Stimulated activated naive CD8-positive, alpha-beta T cell treated with anti-CD3 and anti-CD28 coated beads, Interleukin-15, amount 100 ng/mL, for 72 hours (primary cell): ENCODE measurements at places on chromosomes 1 and 21.

- no peak for DNase-seq
Observed at GRCh38 chr1:81330521-81330920, 470.2 kb upstream of the ADGRL2 start.

DNA sequence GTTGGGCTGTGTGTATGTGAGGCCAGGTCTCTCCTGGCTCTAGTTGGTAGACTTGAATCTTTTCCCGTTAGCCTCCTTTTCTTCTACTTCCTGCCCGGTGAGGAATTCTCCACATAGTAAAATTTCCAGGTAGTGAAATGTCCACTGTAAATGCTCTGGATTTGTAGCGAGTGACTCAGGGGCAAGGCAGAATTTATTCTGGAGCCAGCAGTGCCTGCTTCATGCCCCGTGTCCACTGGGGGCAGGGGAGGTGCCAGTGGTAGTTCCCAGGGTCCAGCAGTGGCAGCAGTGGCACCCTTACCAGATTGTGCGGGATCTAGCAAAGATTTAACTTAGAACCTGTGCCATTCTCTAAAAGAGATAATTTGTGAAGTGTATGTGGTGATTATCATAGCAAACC, 74.5 kb upstream of the USP24 start:
- DNase-seq = no peak

GRCh38 chr1:81329041-81329440, 471.7 kb upstream of the ADGRL2 start:
- no peak for DNase-seq

DNA sequence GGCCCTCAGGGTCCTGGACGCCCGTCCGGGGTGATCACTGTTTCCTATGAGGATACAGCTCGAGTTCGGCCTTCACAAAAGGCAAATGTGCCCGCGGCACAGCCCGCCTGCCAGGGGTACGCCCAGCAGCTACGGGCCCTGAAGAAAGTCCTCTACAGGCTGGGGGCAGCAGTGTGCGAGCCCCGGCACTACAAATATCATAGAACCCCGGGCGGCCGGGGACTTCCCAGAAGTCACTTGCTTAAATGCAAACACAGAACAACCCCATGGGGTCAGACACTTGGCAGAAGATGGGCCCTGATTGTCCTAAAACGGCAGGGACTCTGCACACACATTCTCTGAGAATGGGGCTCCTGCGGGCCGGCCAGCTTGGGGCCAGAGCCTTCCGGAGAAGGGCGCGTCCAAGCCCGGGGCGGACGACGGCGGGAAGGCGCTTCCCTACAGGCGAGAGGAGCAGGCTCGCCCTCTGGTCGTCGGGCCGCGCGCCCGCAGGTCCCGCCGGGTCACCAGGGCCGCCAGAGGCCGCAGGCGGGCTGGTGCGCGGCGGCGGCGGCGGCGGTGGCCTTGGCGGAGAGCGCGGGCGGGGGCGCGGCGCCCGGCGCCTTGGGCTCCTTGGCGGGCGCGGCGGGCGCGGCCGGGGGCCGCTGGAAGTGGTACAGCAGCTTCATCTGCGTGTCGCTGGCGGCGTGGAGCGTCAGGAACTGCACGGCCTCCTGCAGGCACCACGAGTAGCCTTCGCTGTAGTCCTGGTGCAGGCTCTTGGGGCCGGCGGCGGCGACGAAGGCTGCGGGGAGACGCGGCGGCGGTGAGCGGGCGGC, 888 bp downstream of the HES5 start:
- DNase-seq = peak; percentile 52

DNA sequence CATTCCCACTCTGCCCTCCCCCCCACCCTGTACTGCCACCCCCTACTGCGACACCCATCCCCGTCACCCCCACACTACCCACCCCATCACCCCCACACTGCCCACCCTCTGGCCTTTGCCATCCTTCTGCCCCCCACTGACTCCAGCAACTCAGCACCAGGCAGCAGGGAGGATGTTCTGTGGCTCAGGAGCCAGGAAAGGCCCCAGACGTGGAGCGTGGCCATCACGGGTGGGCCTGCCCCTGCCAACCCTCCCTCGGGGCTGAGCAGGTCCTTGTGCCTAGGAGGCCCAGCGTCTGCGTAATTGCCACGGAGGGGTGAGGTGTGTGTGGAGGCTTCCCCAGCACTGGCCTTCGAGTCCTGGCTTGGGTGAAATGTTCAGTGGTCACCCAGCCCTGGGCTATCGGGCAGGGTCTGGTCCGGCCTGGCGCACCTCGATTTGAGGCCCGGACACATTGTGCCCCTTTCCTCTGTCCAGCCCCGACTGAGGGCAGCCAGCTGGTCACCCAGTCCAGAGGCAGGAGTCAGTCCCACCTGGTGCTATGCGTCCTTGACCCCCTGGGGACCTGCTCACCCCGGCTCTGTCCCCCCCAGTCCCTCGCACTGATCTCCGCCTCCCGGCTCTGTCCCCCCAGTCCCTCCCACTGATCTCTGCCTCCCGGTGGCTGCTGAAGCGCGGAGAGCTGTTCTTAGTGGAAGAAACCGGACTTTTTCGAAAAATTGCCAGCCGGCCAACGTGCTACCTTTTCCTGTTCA, 23.0 kb downstream of the ARHGEF16 start:
- DNase-seq = no peak

DNA sequence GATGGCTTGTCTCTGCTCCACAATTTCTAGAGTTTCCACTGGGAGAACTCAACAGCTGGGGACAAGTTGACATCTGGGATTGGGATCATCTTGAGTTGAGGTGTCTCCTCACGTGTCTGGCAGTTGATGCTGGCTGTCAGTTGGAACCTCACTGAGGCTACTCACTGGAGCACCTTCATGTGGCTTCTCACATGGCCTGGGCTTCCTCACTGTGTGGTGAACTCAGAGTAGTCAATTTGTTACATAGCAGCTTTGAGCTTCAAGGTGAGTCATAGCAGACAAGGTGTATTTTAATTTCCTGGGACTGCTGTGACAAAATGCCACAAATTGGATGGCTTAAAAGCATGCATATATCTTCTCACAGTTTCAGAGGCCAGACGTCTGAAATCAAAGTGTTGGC, 44.0 kb downstream of the NTNG1 start:
- no peak for DNase-seq

- no peak for DNase-seq
Observed at GRCh38 chr1:177872308-177872900, 97.5 kb downstream of the SEC16B start.

DNA sequence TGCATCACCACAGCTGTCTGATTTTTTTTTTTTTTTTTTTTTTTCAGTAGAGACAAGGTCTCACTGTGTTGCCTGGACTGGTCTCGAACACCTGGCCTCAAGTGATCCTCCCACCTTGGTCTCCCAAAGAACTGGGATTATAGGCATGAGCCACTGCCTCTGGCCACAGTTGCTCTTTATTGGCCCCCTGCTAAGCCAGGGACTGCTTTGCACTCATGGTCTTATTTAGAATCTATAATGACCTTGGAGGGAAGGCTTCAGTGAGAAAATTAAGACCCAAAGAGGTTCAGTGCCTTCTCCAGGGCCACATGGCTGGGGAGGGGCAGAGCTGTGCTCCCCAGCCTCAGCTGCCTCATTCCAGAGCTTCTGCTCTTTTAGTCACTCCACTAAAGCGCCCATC, 84.9 kb downstream of the PTPRU start:
- no peak for DNase-seq

GRCh38 chr1:26335774-26336476, 18.0 kb downstream of the CRYBG2 start:
- DNase-seq = no peak

GRCh38 chr1:20472860-20473711, 12.9 kb downstream of the CAMK2N1 start:
- no peak for DNase-seq

DNA sequence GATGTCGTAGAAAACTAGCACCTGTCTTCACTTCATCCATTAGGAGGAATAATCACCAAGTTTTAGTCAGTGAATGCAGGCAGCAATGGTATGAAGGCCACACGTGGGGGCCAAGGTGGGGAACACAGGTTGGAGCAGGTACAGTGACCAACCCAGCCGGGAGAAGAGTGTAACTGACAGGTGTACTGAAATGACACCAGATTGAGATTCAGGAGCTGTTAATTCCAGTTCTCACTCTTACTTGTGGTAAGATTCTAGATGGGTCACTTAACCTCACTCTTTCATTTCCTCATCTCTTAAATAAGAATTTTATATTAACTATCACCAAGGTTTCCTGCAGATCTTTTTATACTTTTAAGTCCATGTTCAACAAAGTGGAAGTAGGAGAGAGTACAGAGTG, 206.2 kb upstream of the PTBP2 start:
- DNase-seq = no peak

DNA sequence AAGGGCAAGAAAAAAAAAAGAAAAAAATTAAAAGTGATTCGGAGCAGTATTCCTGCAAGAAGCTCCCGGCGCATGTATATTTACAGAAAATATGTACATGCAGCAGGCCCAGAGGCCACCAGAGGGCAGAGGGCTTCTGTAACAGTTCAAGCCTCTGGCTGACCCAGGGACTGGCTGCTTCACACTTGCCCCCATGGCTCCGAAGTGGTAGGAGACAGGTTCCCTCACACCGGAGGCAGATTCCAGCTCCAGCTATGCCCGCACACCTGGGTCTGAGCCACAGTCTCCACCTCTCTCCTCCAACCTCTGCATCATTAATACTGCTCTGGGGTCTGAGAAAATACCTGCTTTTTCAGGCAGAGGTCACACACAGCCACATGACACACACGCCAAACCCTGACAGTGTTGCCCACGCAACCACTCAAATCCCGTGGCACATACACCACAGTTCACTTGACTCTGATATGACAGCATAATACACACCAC, 2.2 kb upstream of the ARHGAP30 start:
- peak; percentile 49 for DNase-seq

GRCh38 chr1:18642278-18643095, 11.8 kb downstream of the PAX7 start:
- DNase-seq = no peak

- DNase-seq = peak; percentile 37
Observed at GRCh38 chr1:148264374-148265276, 112.5 kb upstream of the NBPF11 start.

DNA sequence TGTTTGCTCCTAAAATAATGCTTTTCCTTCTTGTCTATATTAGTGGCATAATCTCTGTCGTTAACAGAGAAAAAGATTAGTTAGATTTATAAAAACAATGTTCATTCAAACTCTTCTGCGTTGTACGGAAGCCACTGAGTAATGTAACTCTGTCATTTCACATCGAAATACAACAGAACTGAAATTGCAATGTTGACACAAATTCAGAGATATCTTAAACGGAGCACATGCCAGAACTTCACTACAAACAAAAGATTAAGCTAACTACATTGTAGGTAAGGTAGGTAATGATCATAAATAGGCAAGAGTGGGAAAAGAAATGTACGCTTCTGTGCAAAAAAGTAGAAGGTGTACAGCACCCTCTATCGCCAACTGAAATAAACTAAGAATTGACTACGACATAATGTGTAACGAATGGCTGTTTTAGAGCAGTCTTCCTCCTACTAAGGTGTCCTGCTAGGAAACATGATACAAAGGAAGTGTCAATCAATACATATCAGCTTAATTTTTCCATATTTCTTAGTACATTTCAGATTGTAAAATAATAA, 56.6 kb downstream of the PCNX2 start:
- DNase-seq = no peak

GRCh38 chr21:39232861-39233291, 49.6 kb upstream of the PSMG1 start:
- no peak for DNase-seq

DNA sequence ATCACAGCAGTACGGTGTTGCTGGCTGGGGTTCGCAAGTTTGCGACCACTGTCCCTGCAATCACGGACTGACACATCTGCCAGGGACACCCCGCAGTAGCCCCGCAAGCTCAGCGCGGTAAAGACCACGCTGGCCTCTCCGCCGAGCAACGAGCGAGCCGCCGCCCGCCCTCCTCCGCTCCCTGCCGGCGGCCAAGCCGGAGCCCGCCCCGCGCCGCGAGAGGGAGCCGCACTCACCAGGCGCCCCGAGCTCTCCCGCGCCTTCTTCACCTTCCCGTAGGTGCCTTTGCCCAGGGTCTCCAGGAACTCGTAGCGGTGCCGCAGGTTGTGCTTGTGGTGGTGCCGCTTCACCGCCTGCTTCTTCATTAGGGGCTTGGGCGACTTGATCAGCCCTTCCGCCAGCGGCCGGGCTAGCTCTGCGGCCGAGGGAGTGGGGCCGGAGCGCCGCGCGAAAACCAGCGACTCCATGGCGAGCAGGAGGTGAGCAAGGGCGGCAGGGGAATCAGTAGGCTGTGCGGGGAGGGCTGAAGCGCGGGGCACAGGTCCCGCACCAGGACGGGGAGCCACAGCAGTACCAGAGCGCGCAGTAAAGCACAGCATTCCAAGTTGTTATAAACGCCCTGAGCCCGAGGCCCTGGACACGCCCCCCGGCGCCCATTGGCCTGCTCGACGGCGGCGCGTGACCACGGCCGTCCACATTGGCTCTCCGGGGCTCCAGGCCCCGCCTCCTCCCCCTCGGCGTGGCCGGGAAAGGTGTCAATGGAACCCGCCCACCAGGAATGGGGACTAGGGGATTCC, at the start of gene NUAK2:
Gene NUAK2, minus strand, starts transcription at position 584 of the 797 bp plus-strand sequence. Its CDS starts 117 bp downstream, at position 467.
- DNase-seq = peak; percentile 71

DNA sequence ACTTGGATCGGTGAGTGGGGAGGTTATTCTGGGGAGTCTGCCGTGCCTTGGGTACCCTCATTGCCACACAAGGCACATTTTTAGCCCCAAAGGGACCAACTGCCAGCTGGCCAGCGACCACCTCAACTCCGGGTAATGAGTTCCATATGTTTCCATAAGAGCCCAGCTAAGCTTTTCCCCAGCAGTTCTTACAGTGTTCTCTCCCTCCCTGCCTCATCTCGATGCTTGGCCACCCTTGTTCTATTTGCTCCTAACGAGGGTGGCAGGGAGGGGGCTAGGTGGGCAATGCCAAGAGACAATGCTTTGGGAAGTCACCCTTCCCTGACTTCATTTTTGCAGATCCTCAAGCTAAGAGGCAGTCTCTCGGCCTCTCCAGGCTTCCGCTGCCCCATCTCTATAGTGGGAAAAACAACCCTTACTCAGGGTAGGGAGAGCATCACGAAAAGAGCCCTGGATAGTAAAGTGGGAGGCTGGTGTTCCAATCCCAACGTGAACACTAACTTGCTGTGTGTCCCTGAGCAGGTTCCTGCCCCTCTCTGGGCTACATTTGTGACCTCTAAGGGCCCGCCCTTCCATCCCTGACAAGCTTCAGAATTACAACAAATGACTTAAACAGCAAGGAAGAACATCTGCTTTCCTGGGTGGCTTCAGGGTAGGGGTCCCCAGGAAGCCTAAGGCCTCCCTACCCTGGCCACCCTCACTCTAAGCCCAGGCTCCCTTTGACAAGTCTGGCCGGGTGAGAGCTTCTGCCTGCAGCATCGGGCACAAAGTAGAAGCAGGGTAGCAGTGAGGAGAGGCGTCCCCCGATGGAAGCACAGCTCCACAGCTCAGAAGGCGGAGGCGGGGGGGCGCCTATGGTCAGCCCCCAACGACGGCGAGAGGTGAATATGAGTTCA, 5.8 kb downstream of the ID3 start:
- no peak for DNase-seq
